ENCODE measurements at places on chromosomes 7 and 10. TPM values are rescaled to one million over a fixed set of nuclear protein-coding genes. Genes with fewer than 3 reads are reported as not detected.

GRCh38 chr10:48905311-48905710 is 34.3 kb downstream of the LRRC18 start:
- DNase-seq, result no peak

DNA sequence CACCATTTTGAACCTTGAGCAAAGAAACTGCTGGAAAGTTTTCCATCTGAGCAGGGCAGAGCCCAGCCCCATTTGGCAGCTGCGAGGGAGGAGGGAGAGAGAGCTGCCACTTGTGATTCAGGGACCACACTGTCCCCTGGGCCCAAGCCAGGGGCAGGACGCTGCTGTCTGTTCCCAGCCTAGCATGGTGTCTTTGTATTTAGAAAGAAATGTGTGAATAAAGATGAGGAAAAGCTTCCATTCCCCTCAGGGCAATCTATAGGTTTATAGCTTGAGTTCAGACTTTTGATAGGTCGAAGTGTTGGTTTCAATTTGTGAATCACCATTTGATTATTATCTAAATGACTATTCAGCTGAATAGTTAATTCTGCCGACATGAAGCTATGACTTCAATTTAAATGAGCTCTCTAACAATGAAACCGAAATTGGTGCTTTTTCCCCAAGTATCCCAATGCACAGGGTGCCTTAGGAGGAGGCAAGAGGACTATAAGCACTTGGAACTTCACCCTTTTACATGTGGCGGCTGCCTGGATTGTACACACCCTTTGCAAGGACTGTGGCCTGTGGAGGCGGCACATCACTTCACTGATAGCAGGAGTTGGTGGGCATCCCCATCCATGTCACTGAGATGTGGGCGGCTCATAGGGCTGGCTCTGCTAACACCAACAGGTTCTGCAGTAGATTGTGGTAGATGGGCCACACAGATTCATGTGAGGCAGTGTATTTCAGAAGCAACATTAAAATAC is 223.5 kb downstream of the CCDC3 start:
- no peak for DNase-seq

GRCh38 chr7:157538735-157539134 is 201.9 kb downstream of the DNAJB6 start:
- no peak for DNase-seq

- DNase-seq, result peak; percentile 74
Measured at GRCh38 chr7:28272461-28272877, 91.9 kb upstream of the JAZF1 start.

DNA sequence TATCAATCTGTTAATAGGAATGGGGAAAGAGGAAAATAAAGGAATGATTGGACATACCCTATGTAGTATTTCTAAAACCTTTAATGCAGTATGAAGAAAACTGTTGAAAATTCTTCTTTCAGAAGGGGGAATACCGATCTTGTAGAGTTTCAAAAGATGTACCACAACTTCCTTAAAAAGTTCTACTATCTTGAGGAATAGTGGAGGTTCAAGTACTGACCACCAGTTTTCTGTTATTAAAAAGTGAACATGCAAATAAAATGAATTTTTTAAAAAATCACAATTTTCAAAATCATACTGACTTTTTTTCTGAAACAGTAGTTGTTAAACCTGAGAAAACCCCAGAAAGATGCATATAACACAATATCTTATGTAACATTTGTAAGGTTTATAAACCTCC is 86.5 kb downstream of the HERC4 start:
- DNase-seq, result no peak

DNA sequence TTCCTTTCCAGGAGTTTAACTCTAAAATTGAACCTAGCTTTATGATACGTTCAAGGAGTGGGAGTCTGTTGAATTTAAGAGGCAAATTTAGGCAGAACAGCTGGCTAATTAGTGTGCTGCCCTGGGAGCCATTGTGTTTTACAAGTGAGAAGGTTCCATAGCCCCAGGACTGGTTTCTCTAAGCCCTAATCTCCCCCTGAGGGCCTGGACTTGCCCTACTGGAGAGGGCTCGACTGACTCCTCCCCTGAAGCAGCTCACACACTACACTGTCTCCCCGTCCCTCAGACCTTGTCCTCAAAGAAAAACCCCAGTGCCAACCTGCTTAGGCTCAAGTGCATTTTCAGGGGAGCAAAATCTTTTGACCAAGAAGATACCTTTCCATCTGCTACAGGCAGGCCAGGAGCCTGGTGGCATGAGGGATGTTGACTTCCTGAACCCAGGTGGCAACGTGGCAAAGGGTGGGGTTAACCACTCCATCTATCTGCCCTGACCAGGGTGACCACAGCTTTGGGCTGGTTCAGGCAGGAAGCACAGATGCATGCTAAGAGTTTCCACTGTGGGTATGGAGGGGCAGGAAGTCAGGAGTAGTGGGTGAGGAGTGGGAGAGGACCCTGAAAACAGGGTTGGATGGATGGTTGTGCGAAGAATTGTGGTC is 68.9 kb upstream of the CARD11 start:
- DNase-seq, result no peak

- DNase-seq, result peak; percentile 29
Measured at GRCh38 chr10:122648599-122649428, 50.8 kb downstream of the C10orf120 start.

GRCh38 chr7:16356301-16356958 is 64.9 kb downstream of the CRPPA start:
- DNase-seq, result peak; percentile 38

DNA sequence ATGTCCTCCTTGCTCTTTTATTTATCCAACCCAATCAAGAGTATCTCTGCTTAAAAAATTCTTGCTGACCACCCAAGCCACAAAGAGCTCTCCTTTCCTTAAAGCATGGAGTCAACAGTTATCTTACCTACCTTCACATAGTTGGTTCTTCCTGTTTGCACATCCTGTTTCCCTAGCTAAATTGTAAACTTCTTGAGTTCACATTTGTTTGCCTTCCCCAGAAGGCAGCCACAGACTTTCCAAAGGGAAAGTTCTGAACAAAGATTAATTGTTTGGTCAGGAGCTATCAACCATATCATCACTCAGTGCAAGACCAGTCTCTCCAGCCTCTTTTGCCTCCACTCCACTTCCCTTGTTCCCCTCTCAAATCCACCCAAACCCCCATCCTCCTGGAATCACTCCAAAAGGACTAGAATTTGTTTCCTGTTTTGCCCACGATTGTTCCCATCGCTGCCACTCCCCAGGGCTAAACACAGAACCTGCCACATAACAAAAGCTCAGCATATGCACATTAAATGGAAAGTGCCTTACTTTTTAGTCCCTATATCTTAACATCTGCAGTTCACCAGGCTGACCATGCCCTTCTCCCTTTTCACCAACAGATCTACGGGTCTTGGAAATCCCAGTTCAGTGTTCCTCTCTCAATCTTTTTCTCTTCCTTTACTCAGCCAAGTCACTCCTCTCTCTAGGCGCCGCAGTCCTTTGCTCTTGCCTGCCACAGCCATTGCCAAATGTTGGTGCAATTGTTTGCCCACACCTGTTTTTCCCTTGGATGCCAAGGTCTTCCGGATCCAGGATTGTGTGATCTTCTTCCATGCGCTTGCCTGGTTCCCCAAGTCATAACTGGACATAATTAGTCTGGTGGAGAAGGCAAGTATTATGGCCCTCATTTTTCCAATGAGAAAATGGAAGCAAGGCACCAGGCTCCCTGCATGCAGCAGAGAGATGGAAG is 265.5 kb downstream of the KCNMA1 start:
- no peak for DNase-seq

DNA sequence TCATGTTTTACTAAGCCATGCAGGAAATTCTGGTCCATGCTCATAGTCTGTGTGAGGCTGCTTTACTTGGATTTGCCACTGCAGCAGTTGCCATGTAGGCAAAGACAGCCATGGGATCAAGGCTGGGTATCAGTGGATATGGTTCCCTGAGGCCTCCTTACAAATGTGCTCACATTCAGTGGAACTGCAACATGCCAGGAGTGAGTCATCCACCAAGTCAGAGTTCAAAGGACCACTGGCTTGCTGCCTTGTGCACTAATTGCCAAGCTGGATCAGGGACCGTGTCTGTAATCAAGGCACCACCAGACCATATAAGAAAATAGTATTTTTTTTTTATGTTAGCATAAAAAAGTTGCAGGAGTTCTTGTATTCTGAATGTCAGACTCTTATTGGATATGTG is 101.0 kb downstream of the CDCA7L start:
- peak; percentile 1 for DNase-seq

DNA sequence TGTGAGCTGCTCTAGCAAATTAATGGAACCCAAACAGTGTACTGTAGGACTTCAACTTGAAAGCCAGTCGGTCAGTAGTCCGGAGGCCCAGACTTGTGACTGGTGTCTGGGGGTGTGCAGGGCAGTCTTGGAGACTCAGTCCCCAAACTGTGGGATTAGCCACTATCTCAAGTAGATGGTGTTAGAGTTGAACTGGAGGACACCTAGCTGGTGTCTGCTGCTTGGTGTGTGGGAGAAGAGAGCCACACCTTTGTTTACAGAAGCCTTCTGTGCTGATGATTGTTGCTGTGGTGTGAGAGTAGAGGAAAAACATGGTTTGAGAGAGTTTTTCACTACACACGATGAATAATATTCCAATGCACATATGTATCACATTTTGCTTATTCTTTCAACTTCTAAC is 47.4 kb downstream of the CUL2 start:
- DNase-seq, result no peak

GRCh38 chr7:18708204-18708603 is 212.7 kb downstream of the HDAC9 start:
- DNase-seq, result no peak

- DNase-seq, result no peak
Measured at GRCh38 chr7:147700702-147701101, 889.9 kb upstream of the C7orf33 start.

DNA sequence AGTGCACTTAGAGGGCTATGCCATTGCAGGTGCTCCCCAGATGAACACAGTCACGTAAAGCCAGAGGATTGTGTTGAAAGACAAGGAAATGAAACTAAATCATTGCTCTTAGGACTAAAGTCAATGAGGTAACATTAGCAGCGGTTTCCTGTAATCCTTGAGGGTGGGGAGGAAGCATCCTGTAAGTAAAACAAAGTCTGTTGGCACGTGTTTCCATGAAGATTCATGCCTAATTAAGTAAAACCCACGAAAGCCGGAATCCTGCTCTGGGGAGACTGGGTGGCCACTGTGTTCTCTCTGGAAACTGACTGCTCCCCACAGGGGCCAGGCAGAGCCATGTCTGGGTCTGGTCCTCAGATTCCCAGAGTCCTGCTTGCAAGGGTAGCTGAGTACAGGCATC is 18.3 kb downstream of the STEAP1B start:
- DNase-seq, result no peak

- peak; percentile 86 for DNase-seq
Measured at GRCh38 chr10:93482145-93482834, at the start of gene MYOF. TSS of gene MYOF (minus strand) at chr10:93482334. CDS start at chr10:93482194, 140 bp downstream.

DNA sequence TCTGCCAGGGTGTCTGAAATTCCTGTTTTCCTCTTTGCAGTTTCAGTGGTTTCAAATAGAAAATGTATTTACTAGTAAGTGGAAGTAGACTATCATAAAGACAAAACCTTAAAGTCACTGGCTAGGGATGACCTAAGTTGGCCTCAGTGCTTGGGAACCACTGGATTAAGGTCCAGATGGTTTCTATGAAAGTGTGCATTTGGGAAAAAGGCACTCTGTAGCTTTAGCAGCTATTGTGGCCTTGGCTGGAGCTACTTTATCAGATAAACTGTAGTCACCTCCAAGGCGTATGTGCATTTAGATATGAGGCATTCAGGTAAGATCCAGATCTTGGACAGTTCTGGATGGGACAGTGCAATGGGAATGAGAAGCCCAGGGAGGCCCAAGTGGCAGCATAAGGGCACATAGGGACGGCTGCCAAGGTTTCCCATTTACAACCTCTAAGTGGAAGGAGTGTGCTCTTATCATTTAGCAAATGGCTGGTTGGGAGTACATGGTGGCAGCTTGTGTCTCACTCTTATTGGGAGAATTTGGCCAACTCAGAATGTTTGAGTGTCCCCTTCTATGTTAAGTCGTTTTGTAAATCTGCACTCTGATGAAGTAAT is 185.6 kb downstream of the LRMDA start:
- no peak for DNase-seq

DNA sequence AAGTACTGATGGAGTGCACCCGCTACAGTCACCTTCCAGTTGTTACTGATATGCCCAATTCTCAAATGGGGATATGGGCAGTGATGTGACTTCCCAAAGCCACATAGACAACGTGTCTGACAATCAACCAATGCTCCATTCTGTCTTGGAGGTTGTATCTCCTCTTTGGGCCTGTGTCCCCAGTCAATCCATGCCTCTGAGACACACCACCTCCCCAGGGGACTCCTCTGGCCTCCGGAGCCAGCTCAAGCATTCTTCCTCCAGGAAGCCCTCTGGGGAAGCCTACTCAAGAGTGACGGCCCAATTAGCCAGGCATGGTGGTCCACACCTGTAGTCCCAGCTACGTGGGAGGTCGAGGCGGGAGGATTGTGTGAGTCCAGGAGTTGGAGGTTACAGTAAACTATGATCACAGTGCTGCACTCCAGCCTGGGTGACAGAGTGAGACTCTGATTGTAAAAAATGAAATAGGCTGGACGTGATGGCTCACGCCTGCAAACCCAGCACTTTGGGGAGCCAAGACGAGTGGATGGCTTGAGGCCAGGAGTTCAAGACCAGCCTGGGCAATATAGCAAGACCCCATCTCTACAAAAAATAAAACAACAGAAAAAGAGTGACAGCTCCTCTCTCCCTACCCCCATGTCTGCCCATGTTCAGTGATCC is 99.5 kb upstream of the TNRC18 start:
- peak; percentile 59 for DNase-seq

DNA sequence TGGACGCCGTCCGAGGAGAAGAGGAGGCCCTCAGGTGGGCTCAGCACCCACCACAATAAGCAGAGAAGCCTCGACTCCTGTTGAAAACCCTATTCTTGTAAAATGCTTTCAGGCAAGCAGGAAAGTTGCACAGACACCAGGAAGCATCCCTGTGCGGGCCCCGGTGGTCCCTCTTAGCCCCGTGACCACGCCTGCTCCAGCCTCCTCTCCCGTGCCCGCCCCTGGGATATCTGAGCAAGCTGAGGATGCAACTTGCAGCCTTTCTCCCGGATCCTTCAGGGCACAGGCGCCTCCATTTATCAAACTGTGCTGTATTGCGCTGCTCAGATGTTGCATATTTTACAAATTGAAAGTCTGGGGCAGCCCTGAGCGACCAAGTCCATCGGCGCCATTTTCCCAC is 72.7 kb downstream of the CFAP46 start:
- no peak for DNase-seq

The NFKB2 gene
- total RNA-seq, result 23.3 TPM

The COL26A1 gene
- total RNA-seq, result not detected

The LRRC61 gene
- total RNA-seq, result 0.33 TPM

The NODAL gene
- total RNA-seq, result not detected

The LBX1 gene
- under 0.01 TPM for total RNA-seq

The AGAP6 gene
- 2.6 TPM for total RNA-seq

The TSPAN12 gene
- total RNA-seq, result 1.5 TPM

The GIMAP5 gene
- not detected for total RNA-seq

The CASTOR2 gene
- 10.9 TPM for total RNA-seq
